ENCODE measurements at places on chromosomes 6 and 20.

- DNase-seq, result no peak
These were observed 1202.0 kb upstream of the ADGRB3 start for GRCh38 chr6:67433124-67433523.

GRCh38 chr20:47347661-47348435 lies 8.7 kb downstream of the ZMYND8 start:
- DNase-seq, result no peak

DNA sequence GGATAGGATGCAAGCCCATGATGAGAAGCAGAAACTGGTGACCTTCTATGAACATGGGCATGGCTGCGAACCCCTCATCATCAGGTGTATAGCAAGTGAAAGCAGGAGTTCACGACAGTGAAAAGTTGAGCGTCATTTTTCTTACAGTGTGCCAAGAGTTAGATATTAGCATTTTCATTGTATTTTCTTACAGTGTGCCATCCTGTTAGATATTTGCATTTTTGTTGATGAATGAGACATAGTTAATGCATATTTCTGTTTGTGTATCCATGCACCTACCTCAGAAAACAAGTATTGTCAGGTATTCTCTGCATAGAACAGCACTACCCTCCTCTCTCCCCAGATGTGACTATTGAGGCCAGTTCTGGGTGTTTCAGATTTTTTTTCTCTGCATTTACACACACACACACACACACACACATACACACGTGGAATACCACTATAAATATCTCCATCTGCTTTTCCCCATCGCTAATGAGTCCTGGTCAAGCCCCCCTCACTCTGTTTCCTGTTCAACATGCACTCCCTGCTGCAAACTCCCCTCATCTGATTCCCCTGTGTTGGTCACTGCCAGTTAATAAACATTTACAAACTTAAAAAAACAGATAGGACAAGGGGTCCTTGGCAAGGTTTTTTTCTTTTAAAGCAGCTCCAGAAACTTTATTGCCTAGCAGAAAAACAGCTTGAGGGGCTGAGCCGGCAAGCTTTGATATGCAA lies 41.7 kb downstream of the PLN start:
- no peak for DNase-seq

DNA sequence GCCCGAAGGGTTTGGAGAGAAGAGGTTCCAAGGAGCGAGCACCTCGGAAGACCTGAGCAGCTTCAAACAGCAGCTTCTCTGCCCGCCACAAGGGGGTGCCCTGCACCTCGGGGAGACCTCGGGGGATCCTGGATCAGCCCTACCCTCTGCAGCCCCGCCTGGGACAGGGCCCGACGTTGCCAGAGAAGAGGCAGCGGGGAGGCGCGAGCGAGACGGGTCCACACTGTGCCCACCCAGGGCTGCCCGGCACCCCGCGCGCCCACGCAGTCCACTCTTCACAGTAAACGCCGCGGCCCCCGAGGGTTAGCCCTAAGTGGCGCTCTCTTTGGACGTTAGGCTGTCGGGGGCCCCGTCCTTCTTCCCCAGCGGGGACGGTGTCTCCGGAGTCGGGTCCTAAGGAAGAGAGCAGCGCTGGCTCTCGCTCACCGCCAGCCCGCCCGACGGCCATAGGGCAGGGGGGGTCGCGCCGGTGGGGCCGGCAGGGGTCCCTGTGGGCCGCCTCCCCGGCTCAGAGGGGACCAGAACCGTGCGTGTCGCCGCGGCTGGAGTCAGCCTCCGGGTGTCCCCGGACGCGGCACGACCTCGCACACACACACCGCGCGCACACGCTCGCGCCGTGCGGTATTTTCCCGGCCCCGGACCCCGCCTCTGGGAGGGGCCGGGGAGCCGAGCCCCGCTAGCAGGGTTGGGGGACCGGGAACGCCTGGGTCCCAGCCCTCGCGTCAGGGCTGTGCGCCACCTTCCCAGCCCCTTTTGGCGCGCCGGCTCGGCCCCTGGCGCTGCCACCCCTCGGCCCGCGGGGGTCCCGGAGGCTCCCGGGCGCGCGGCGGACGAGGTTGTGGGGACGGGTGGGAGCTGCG lies 929 bp downstream of the CDH22 start:
- no peak for DNase-seq

DNA sequence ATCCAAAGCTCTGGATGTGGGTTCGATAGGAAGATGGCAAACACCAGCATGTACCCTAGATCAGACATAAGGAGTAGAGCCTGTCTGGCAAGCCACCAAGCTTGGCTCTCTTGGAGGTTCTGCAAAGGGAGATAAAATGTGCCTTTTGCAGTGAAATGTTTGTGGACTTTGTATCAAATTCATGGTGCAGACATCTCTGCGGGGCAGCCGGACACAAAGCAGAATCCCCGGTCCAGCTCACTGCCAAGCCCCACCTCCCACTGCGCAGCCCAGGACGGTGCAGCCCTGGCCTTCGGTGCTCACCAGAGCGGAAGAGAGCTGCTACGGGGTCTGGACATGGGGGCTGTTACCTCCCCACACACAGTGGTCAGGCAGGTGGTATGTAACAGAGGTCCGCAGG lies 333.6 kb upstream of the JARID2 start:
- DNase-seq, result no peak

GRCh38 chr6:132310921-132311320 lies 90.4 kb downstream of the MOXD1 start:
- no peak for DNase-seq

- DNase-seq, result no peak
These were observed 735.0 kb downstream of the EPHA7 start for GRCh38 chr6:92684386-92684785.

GRCh38 chr6:160124605-160125004 lies 3.0 kb downstream of the SLC22A1 start:
- DNase-seq, result no peak

GRCh38 chr20:56316051-56316450 lies 42.7 kb upstream of the FAM210B start:
- no peak for DNase-seq

DNA sequence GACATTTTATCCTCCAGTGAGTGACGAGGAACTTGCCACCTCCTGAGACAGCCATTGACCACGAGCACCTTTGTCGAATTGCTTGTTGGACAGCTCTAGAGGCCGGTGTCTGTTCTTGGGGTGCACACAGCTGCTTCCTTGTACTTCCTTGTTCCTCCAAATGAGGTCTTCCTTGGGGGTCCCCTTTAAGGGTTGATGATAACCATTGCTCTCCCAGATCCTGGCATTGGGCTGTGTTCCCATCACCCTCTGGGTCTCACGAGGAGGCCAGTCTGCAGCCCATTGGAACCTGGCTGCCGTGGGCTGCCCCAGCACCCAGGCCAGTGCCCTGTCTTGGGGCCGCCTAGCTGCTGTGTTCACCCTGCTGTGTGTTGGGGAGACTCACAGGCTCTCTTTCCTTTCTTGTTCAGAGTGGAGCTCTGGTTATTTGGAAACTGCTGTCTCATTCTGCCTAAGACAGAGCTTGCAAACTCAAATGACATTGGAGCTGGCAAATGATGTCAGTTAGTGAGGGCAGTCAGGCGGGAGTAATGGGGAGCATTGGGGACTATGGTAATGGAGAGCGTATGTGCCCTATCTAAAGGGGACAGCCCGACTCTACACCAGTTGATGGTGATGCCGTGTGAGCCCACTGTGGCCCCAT lies 25.7 kb downstream of the PPP1R16B start:
- DNase-seq, result no peak

- DNase-seq, result no peak
These were observed 1.1 kb upstream of the BNIP5 start for GRCh38 chr6:36337814-36338213.

- no peak for DNase-seq
These were observed 157.0 kb downstream of the GJA1 start for GRCh38 chr6:121592261-121592935.

DNA sequence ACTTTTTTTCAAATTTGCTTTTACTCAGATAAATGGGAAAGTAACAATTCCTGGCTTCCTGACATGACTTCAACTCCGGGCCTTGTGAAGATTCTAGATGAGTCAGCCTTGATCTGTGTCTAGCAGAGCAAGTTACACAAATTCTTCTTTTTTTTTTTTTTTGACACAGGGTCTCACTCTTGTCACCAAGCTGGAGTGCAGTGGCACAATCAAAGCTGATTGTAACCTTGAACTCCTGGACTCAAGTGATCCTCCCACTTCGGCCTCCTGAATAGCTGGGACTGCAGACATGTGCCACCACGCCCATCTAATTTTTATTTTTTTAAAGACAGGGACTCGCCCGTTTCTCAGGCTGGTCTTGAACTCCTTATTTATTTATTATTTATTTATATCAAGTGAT lies 7.3 kb upstream of the ARHGAP18 start:
- DNase-seq, result no peak

DNA sequence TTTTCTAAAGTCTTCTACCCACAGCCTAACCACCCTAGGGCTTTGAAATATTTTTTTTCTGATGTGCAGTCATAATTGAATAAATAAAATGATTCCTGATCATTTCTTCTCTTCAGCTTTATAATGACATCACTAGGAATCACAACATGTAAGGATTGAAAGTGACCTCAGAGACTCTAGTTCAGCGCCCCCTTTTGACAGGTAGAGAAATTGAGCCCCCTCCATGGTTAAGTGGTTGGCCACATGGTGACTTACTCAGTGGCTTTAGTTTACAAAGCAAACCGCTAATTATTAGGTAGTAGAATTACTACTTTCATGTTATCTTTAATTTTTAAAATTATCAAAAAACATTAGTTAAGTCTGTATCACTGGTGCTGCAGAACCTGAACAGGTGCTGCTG lies 13.3 kb upstream of the SLC2A12 start:
- DNase-seq, result no peak

DNA sequence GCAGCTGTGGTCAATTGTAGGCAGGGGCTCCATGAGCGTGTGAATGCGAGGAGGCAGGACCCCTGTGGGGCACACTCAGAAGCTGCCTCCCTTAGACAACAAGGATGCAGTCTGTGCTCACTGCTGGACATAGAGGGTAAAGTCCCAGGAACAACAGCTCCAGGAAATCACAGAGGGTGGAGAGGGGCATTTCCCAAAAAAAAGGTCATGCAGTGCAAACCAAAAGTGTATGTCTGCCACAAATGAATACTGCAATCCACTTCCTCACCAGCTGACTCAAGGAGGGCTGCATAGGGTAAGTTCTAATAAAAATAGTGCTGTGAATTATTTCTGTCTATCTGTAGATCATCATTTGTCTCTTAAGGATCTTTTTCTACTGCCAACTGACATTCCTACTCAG lies 95.8 kb downstream of the RNF182 start:
- DNase-seq, result no peak

DNA sequence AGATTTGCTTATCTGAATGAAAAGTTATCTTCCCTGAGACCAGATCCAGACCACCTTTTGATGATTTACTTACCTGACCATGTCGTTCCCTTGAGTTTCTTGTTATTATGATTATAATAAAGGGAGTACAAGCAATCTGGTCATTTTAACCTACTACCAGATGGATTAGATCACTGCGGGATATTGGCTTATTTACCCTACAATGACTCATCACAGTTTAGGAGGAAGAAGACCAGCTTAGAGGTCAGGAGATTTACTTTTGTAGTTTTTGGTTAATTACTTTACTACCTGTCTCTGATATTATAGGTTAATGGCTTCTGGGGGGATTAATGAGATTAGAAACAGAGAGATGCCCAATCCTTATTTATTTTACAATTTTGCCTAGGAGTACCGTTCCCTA lies 10.7 kb downstream of the PKIB start:
- no peak for DNase-seq

DNA sequence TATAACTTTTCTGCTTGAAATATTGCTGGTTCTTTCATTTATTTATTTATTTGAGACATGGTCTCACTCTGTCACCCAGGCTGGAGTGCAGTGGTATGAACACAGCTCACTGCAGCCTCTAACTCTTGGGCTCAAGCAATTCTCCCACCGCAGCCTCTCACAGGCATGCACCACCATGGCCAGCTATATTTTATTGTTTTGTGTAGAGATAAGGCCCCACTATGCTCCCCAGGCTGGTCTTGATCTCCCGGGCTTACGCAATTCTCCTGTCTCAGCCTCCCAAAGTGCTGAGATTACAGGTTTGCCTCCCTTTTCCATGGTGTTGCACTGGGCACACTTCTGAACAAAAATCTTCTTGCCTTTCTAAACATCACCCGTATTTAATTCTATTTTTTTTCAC lies 39.1 kb upstream of the RNGTT start:
- no peak for DNase-seq

- no peak for DNase-seq
These were observed 137.6 kb upstream of the MARCKS start for GRCh38 chr6:113719545-113719944.

- DNase-seq, result no peak
These were observed 595.3 kb upstream of the ADGRB3 start for GRCh38 chr6:68039641-68040311.

DNA sequence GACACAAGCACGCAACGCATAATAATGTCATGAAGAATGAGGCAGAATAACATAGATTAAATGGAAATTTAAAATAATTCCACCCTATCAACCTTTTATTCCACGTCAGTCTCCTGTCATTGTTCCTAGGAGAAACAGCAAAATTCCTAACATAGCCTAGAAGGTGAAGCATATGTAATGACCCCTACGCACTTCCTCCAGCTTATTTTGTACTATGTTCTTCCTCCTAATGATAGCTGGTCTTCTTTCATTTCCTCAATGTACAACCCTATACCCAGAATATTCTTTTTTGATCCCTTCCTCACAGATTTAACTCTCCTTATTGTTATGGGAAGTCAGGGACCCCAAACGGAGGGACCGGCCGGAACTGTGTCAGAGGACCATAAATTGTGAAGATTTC lies 122.0 kb upstream of the CARMIL1 start:
- no peak for DNase-seq

- DNase-seq, result peak; percentile 91
These were observed 40.5 kb downstream of the HLA-F start for GRCh38 chr6:29763491-29764289.

DNA sequence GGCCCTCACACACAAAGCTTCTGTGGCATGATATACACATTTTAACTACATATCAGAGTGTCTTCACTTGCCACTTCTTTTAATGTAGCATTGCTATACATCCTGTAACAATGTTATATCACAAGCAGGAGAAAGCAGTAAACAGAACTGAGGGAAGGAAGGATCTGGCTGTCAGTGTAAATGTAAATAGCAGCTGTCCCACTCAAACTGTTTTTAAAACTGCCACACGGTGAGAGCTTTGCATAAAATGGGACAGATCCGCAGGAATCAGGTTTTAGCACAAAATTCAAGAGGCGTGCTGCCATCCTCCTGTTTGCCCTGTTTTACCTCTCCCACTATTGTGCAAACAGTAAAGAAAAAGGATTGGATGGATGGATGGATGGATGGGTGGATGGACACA lies 28.8 kb downstream of the TFAP2D start:
- no peak for DNase-seq

All from glomerular endothelial cell (primary cell).